ENCODE measurements at places on chromosomes 2 and 18.

- DNase-seq, result no peak
These were observed 678 bp downstream of the CYP27C1 start for GRCh38 chr2:127219171-127220070.

GRCh38 chr2:205811387-205811786, 129.1 kb downstream of the NRP2 start:
- no peak for DNase-seq

DNA sequence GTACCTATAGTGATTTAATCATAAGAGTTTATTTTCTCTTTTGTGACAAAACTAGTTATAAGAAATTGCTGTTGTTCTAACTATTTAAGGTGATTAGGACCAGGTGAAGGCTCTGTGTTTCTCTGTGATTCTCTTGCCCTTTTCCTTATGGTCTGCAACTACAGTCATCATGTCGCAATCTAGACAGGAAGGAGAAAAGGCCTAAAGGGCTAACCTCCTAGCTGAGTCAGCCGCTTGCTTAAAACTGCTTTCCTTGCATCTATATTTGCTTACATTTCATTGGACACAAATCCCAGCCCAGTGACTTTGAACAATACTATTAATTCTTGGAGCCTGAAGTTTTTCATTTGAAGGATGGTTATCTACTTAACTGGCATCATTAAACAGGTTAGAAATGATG, 93.1 kb downstream of the PIK3C3 start:
- peak; percentile 29 for DNase-seq

DNA sequence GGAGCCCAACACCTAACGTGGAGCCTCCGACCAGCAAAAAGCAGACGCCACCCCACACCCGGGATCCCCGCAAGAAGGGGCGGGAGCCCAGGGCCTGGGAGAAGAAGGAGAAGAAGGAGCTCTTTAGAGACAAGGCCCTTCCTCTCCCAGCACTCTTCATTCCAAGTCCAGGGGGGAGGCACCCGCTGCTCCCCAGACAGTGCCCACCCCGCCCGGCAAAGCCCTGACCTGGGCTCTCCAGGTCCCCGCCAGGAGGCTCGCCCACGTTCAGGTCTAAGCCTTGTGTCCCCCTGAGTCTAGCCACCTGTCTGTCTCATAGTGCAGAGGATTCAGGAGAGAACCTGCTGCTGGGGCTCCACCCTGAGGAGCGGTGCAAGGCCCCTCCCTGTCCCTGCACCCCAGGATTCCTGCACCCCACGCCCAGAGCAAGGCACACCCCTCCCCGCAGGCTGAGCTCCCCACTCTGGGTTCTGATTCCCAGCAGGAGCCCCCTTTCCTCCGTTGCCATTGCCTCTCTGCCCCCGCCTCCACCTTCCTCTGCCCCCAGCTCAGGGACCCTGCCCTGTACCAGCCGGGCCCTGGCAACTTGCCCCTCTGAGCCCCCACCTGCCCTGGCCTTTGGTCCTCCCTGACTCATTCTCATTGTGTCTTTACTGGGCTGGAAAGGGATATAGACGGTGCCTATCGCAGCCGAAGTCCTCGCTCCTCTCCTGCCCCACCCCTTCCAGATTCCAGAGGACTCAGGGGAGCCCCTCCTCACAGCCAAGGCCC, 33.5 kb upstream of the GPC1 start:
- DNase-seq, result no peak

GRCh38 chr18:34321066-34321465, 96.4 kb upstream of the NOL4 start:
- DNase-seq, result no peak
